ENCODE measurements at places on chromosomes 1 and 21.

DNA sequence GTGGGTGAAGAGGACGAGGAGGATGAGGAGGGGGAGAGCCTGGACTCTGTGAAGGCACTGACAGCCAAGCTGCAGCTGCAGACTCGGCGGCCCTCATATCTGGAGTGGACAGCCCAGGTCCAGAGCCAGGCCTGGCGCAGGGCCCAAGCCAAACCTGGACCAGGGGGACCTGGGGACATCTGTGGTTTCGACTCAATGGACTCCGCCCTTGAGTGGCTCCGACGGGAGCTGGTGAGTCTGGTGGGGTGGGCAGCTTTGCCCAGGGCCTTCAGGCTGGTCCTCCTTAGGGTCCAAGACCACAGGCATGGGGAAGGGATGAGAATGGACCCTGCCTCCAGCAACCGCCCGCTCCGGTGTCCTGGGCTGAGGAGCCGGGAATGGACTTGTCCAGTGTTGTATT lies 430 bp downstream of the FAM167B start:
- no peak for DNase-seq

DNA sequence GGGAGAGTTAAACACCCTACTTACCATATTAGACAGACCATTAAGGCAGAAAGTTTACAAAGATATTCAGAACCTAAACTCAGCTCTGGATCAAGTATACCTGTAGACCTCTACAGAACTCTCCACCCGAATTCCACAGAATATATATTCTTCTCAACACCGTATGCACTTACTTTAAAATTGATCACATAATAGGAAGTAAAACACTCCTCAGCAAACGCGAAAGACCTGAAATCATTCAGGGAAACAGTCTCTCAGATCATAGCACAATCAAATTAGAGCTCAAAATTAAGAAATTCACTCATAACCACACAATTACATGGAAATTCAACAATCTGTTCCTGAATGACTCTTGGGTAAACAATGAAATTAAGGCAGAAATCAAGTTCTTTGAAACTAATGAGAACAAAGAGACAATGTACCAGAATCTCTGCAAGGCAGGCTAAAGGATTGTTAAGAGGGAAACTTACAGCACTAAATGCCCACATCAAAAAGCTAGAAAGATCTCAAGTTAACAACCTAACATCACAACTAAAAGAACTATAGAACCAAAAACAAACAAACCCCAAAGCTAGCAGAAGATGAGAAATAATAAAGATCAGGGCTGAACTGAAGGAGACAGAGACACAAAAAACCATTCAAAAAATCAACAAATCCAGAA lies 19.1 kb downstream of the CD84 start:
- no peak for DNase-seq

GRCh38 chr1:39675220-39675619 lies 3.3 kb upstream of the NT5C1A start:
- no peak for DNase-seq

DNA sequence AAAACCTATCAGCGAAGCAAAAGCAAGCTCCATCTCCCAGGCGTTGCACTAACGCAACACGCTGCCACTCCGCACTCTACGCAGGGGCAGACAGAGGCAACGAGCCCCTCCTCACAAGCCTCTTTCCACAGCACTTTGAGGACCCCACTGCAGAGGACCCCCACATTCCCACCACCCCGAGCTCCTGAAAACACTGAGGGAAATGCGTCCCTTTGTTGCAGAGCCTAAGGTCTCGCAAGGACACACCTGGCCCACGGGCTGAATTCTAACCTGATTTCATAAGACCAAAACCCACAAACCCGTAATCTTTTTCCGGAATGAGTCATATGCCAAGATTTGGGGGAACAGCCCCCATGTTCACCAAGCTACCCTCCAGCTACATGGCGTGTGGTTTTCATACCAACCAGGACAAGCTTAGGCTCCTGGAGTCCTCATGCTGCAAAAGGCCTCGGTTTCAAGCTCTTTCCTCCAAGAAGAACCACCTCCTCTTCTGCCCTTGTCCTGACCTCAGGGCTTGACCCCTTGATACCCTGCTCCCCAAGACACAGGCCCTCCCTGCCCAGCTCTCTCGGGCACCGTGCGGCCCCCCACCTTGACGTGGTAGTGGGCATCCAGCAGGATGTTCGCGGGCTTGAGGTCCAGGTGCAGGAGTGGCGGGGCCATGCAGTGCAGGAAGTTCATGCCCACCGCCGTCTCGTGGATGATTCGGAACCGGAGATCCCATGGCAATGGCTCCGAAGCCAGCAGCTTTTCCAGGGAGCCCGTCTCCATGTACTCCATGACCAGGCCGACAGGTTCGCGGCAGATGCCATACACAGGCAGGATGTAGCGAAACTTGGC lies 10.7 kb downstream of the RIPK4 start:
- no peak for DNase-seq

GRCh38 chr1:198108636-198109370 lies 48.0 kb upstream of the NEK7 start:
- no peak for DNase-seq

- DNase-seq = no peak
These were observed 82.6 kb upstream of the EDEM3 start for GRCh38 chr1:184836934-184837895.

GRCh38 chr1:197374428-197374827 lies 106.4 kb downstream of the CRB1 start:
- no peak for DNase-seq

DNA sequence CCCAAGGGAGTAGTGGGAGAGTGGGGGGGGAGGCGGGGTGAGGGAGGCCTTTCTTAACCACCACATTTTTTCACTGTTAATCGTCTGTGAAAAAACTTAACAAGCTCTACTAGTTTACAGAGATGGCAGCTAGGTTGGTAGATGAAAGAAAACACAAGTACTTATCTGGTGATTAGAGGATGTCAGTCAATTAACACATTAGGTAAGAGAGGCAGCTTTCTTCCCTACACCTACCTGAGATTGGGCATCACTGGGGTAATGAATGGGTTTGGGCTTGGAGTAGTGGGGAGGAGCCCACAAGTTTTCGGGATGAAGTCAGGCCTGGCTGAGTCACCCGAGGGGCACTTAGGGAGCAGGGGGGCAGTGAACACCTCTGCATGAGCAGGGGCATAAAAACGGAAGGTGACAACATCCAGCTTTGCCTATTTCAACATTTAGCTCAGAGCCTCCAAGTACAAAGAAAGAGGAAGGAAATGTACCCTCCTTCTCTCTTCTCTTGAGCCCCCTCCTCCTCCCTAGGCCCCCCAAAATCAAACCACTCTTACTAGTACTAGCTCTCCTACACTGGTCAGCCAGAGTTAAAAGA lies 2.5 kb downstream of the LBR start:
- DNase-seq = no peak

DNA sequence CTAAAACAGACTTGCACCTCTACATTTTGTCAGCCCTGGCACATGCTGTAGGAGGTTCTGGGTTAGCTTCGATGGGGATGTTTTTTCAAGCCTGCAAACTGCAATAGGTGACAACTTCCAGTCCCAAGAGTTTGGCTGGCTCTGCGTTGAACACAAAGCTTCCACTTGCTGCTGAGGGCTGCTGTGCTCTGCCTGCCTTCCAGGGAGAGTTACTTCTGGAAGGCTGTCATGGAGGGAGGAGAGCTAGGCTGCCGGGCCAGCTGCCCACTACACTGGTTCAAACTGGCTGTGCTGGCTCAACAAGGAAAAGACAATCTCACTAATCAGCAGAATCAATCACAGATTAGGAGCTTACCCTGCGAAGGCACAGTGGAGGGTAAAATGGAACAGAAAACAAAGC lies 46.7 kb upstream of the PPP2R5A start:
- DNase-seq = no peak

GRCh38 chr1:162857850-162858249 lies 3.1 kb downstream of the CCDC190 start:
- no peak for DNase-seq

DNA sequence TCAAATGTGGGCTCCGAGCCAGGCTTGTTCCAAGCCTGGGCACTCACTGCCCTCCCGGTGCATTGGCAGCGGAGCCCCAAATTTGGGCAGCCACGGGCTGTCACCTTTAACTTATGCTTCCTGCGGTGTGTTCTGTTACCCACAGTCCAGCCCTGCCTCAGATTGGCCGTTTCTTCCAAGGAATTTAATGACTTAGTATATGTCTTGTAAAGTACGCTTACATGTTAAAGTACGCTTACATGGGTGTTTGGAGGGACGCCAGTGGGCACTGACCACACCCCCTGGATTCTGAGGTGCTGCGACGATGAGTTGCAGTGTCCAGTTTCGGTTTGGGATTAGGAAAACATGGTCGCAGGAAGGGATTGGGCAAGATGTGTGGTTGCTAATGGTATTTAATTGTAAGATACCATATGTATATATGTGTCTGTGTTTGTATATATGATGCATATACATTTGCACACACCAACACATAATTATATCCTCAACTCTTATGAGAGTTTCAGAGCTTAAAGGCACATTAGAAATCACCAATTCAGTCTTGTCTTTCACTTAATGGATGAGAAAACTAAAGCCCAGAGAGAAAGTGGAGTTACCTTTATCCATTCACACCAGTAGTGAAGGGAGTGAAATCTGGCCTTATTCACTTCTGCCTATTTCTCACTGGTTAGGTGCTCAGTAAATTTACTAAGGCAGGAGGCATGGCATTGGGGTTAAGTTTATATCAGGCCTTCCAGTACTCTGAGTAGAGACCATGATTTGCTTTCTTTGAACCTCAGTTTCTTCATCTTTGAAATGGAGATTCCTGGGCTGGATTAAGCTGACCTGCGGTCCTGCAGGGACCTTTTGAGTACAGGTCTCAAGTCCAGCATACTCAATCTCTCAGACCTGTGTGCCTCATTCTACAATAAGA lies 1.0 kb downstream of the SMYD2 start:
- no peak for DNase-seq

GRCh38 chr1:186762653-186763052 lies 66.1 kb upstream of the PLA2G4A start:
- no peak for DNase-seq

DNA sequence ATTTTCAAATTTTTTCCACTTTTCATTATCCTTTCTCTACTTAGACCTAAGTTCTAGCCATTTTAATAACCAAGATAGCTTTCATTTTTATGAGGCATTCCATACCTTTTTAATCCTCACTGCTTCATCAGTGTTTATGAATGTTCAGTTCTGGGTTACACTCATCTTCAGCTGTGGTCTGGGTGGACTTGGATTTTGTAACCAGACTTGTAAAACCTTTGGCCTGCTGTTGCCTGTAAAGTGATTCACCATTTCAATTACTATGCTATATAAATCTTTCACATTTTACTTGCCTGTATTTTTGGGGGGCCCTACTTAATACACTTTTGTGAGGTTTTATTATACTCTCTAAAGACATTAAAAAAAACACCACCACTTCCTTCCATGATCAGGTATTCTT lies 46.2 kb downstream of the USP25 start:
- no peak for DNase-seq

DNA sequence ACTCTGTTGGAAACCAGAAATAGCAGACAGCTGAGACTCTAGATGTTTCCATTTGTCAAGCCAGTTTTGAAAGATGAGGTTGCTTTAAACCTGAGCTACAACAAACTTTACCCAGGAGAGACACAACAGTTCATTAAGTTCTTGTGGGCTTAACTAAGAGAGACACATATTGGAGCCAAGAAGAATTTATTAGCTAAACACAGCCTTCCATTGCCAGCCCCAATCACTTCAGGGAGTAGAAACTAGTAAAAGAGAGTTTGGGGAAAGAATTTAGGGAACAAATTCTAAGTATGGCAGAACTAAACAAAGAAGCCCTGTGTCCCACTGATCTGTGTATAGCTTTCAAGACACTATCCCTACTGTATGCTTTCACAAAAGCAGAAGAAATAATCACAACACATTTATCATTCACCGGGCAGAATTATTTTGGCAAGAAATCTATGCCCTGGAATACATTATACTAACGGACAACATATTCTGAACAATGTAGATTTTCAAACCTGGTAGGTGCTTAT lies 87.3 kb upstream of the KAZN start:
- no peak for DNase-seq

DNA sequence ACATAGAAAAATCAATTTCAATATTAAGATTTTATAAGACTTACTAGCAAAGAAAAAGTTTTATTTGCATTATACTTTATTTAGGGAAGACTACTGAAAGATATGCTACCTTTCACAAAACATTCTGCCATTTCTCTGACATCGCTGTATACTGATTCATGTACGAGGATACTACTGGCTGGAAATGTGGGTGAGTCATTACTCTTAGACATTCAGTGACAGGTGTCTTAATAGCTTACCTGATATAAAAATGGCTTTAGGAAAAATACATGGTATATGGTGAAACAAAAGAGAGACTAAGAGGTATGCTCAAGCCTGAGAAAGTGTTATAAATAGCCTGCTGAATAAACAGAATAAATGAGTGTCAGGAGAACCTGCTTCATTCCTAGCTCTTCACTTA lies 73.0 kb upstream of the EXO1 start:
- no peak for DNase-seq

GRCh38 chr1:228727681-228728171 lies 7.6 kb upstream of the RHOU start:
- DNase-seq = no peak

- no peak for DNase-seq
These were observed 556.5 kb downstream of the PTBP2 start for GRCh38 chr1:97277891-97278654.

DNA sequence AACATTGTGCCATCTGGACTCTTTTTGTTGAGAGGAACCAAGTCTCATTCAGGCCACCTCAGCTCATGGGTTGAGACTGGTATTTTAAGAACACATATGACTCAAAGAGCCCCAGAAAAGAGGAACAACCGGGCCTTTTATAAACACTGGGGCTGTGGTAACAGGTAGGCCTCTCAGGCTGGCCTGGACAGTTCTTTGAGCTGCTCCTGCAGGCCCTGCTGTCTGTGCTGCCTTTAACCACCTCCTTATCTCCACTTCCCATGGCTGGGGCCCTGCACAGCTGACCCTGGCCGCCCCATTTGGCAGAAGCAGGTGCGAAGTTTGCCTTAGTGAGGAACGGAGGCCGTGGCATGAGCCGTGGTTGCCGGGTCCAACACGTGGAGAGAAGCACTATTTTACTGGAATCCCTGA lies 163.3 kb downstream of the RHOU start:
- no peak for DNase-seq

- no peak for DNase-seq
These were observed 136.9 kb downstream of the BARHL2 start for GRCh38 chr1:90580176-90580575.

DNA sequence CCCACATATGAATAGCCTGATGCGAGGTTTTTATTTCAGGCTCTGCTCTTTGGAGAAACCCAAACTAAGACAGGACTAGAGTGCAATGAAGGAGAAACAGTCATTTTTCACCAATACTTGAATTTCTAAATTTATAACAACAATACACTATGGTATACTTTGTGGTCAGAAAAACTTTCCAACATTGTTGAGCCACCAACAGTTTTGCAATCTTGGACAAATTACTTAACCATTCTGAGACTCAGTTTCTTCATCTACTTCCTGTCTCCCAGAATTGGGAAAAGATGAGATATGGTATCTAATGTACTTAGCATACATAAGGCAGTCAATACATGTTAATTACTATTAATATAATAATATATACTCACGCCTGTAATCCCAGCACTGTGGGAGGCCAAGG lies 519.8 kb upstream of the PLXNA2 start:
- no peak for DNase-seq

Data from T-helper 9 cell (primary cell).